ENCODE measurements at places on chromosomes 6 and 20. TPM values are rescaled to one million over a fixed set of nuclear protein-coding genes. Genes with fewer than 3 reads are reported as not detected.

Gene GABRR1
- total RNA-seq: not detected

Gene TFAP2C
- not detected for total RNA-seq

DNA sequence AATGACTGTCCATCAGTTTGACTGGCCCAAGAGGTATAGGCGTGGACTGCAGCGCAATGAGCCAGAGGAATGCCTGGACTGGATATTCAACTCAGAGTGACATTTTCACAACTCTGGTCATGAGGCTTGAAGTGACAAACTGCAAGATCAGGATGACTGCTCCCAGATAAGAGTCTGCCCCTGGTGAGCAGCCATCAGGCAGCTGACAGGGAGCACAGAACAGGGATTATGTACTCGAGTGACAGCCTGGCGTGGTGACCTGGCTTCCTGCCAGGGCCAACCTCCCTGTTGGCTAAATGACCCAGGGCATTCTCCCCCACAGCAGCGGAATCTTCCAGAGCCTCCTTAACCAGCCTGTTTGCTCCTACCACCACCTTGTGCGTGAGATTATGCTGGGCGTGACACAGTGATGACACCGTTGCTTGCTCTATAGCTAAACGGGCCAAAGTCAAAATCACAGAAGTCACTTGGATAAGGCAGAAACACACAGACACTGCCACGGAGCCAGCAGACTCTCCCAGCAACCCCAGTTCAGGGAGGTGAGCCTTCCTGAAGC is 209.1 kb upstream of the JARID2 start:
- DNase-seq: no peak

GRCh38 chr6:30881392-30882203 is 2.7 kb upstream of the DDR1 start:
- DNase-seq: no peak
